ENCODE measurements at places on chromosomes 11 and 22. TPM values are rescaled to one million over a fixed set of nuclear protein-coding genes. Genes with fewer than 3 reads are reported as not detected.

SHANK2 gene
- total RNA-seq, result 2.6 TPM

KDM4D gene
- 1.0 TPM for total RNA-seq

CD6 gene
- under 0.01 TPM for total RNA-seq

LMO2 gene
- total RNA-seq, result 16.7 TPM

SLC6A5 gene
- total RNA-seq, result not detected

BRSK2 gene
- total RNA-seq, result 1.0 TPM

NEFH gene
- 0.52 TPM for total RNA-seq

ACAT1 gene
- total RNA-seq, result 112 TPM

DAGLA gene
- total RNA-seq, result 1.0 TPM

TH gene
- total RNA-seq, result not detected

HTR3B gene
- total RNA-seq, result not detected

GRM5 gene
- not detected for total RNA-seq

JRKL gene
- 7.3 TPM for total RNA-seq

P2RY6 gene
- total RNA-seq, result 2.1 TPM

CHRM4 gene
- not detected for total RNA-seq

TRIM48 gene
- total RNA-seq, result not detected

OR5A1 gene
- total RNA-seq, result not detected

TUB gene
- 8.9 TPM for total RNA-seq

DDTL gene
- 3.7 TPM for total RNA-seq

INS gene
- not detected for total RNA-seq

CEND1 gene
- not detected for total RNA-seq

OR51B4 gene
- total RNA-seq, result 0.52 TPM

PRRG4 gene
- total RNA-seq, result under 0.01 TPM

ANO5 gene
- total RNA-seq, result 24.0 TPM

MYO7A gene
- total RNA-seq, result 6.3 TPM

HPX gene
- total RNA-seq, result 3.1 TPM

CDC45 gene
- 3.1 TPM for total RNA-seq

AASDHPPT gene
- 43.3 TPM for total RNA-seq

OR8H1 gene
- not detected for total RNA-seq

NOX4 gene
- 5.2 TPM for total RNA-seq

MYO18B gene
- total RNA-seq, result 144 TPM

HEPN1 gene
- total RNA-seq, result not detected

OR8B12 gene
- total RNA-seq, result not detected

MADD gene
- 15.7 TPM for total RNA-seq

SEPTIN3 gene
- 0.52 TPM for total RNA-seq

RFPL1 gene
- total RNA-seq, result not detected

GALNT18 gene
- total RNA-seq, result 9.4 TPM

APOL1 gene
- total RNA-seq, result 4.7 TPM

KCTD14 gene
- total RNA-seq, result 0.52 TPM

MICALL1 gene
- 11.0 TPM for total RNA-seq

OR4A16 gene
- total RNA-seq, result not detected

SPDYC gene
- not detected for total RNA-seq

LMNTD2 gene
- total RNA-seq, result under 0.01 TPM

THRSP gene
- 26.1 TPM for total RNA-seq

SIK3 gene
- total RNA-seq, result 21.4 TPM

ABCC8 gene
- 3.7 TPM for total RNA-seq

MAJIN gene
- not detected for total RNA-seq

FAM180B gene
- 2.1 TPM for total RNA-seq

CCDC73 gene
- not detected for total RNA-seq

NAV2 gene
- total RNA-seq, result 43.3 TPM

POU2AF1 gene
- total RNA-seq, result not detected

MYOD1 gene
- 22.4 TPM for total RNA-seq

KRTAP5-11 gene
- not detected for total RNA-seq

All from skeletal muscle tissue (tissue), 5 donors.